ENCODE measurements at places on chromosomes 5 and 9. TPM values are rescaled to one million over a fixed set of nuclear protein-coding genes. Genes with fewer than 3 reads are reported as not detected.

GRCh38 chr5:138517437-138517836 lies 25.6 kb downstream of the ETF1 start:
- DNase-seq, result no peak

GARIN3 gene
- total RNA-seq, result not detected

DNA sequence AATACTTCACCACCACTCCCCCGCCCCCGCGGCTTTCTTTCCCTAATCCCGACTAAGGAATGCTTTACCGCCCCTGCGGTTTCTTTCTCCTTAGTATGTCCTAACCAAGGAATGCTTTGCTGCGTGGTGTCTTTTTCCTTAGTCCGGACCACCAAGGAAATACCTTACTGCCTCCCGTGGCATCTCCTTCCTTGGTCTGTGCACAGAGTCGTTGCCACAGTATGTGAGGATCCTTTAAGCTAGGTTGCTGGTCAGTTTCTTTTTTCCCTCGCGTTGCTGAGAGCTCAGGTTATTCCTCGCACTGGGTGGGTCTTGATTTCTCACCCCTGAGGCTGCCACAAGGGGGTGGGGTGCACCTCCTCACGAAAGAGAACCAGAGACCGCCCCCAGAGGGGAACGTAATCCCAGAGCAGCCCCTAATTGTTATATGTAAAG lies 309.4 kb downstream of the NR3C1 start:
- DNase-seq, result no peak

DNA sequence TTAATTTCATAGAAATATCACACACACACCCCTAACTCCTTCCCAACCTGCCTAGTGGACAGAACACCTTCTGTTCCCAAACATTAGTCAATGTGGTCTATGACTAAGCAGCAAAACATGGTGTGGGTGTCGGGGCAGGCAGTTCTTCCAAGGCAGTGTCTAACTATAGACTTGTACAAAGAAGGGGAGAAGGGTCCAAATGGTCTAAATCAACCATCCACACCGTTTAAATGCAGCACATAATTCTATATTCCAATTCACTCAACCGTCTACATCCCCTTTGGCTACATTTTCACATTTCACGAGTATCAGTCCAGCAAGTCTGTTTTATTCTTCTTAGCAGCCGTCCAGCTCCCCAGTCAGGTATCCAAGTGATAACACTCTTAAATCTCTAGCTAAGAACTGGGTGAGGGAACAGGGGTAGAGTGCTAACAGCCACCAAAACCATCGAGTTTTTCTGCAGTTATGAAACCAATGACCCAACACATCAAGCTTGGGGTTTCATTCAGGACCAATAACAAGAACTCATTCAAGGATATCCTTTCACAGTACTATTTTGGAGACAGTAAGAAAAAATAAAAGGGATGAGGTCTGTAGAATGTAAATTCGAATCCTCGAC lies 3.3 kb downstream of the ZNF608 start:
- DNase-seq, result no peak

DNA sequence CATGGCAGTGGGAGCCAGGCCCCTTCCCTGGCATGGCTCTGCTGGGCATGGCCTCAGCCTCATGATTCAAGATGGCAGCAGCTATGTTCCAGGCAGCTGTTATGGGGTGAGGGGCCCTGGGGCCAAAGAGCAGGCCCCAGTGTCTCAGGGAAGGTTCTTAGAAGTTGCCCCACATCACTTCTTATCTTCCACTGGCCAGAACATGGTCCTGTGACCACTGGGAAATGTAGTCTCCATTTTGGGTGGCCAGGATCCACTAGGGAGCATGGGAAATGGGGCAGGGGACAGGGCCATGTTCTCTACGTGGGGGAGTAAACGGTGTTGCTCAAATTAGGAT lies 18.3 kb downstream of the SUSD3 start:
- no peak for DNase-seq

RGS7BP gene
- 0.65 TPM for total RNA-seq

DNA sequence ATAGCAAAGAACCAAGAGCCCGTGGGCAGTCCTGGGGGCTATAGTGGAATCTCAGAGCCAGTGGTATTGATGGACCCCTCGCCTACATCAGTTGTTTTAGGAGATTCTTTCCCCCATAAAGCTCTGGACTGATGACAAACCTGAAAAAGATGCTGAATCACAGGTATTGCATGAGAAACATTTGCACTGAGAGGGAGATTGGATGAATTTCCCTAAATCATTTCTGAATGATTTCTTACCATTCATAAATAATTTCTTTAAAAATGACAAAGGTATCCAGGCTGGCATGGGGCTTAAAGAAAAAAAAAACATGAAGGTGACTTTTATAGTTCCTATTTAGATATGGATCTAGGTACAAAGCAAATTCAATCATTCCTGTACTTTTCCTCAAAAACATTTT lies 54.0 kb upstream of the SLIT3 start:
- no peak for DNase-seq

DNA sequence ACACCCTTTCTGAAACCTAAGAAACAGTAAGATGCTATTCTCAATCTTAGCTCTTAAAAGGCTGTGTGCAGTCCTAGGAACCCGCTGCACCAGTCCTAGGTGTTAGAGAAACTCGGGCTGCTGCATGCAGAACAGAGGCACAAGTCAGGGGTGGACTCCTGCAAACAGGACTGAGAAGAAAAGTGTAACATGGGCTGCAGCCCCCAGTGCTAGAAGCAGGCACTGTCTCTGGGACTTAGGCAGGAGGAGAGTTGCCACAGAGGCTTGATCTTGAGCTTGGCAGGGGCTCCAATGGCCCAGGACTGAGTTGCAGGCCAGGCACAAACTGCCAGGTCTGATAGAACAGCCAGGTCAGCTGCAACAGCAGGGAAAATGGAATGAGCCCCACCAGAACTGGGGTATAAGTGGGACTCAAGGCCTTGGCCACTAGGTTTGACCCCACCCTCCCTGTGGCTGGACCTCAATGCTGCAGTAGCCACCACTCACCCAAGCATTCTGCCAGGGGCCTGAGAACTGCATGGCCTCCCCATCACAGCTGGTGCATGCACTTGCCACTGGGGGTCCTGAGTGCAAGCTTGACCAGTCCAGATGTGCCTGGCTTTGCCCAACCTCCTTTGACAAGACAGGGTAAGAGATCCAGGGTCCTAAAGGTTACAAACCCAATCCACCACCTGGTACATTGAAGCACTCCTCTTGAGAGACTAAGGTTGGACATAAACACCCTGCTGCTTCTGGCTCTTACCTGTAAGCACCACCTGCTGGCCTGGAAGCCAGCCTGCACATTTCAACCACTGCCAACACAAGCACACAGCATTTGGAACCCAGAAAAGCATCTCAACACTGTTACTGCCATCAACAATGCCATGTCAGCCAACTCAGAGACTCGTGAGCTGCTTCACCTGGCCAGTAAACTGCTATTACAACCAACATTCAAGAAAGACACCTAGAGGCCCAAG lies 103.3 kb downstream of the FBXL17 start:
- DNase-seq, result no peak

GRCh38 chr9:13500034-13500433 lies 220.5 kb upstream of the MPDZ start:
- DNase-seq, result no peak

- no peak for DNase-seq
Observed at GRCh38 chr9:90890146-90890810, 88.7 kb downstream of the SYK start.

DNA sequence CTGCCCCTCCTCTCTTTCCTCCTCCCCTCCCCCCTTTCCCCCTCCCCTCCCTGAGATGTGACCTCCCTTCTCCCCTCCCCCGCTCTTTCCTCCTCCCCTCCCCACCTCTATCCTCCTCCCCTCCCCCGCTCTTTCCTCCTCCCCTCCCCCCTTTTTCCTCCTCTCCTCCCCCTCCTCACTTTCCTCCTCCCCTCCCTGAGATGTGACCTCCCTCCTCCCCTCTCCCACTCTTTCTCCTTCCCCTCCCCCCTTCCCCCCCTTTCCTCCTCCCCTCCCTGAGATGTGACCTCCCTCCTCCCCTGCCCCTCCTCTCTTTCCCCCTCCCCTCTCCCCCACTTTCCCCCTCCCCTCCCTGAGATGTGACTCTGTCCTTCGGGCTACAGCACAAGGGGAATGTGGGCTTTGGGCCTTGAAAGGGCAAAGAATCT lies 169.8 kb downstream of the COL23A1 start:
- DNase-seq, result no peak

TAL2 gene
- total RNA-seq, result not detected

GRCh38 chr5:157892974-157893373 lies 34.0 kb upstream of the CLINT1 start:
- no peak for DNase-seq

MBLAC2 gene
- total RNA-seq, result 4.8 TPM

DNA sequence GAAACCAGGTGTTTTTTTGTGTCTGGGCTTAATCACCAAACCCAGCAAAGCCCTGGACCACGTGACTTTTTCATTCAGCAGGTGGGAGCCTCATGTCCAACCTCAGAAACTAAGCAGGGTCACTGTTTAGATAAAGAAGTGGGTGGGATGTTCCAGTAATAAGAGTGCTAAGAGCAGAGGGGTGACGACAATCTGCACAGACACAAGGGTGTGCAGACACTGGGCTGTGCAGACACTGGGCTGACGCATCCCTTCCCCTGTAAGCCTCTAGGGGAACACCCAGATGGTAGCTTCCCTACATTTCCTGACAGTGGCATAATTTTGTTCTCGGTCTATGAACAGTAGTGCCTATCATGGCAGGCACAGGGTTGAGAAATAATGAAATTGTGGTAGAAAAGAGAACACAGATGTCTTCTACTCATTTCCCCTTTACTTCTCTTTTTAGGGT lies 85.1 kb downstream of the SAXO1 start:
- no peak for DNase-seq

BDP1 gene
- 42.9 TPM for total RNA-seq

ARL14EPL gene
- total RNA-seq, result not detected

DNA sequence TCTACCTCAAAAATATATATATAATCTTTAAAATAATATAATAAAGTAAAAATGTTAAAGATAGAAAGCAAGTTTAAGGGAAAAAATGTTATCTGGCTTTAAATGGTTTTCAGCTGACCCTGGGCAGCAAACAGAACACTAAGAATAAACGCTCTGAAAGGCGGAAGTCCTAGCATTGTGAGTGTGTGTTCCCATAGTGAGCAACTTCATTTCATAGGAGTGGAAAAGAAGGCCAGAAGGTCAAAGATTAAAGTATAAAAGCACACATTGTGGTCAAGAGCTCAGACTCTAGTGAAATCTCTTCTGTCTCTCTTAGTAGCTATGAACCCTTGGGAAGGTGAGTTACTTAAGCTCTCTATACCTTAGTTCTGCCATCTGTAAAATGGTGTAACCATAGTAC lies 374.4 kb downstream of the ENC1 start:
- DNase-seq, result no peak

DNA sequence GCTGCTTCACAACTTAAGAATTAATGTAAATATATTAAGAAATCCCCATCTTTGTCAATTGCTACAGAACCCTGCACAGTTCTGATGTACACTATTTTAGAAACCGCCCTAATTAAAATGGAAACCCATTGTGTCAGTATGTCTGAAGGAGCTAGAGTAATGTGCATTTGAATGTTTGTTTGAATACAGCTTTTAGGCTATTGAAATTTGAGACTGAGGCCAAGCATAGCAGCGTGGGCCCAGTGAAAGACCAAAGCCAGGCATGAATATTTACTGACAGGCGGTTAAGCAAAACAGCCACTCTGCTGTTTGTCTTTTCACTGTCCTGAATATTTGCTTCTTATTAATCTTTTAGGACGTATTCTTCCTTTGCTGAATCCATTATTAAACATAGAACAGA lies 252.3 kb downstream of the IZUMO3 start:
- DNase-seq, result no peak

DNA sequence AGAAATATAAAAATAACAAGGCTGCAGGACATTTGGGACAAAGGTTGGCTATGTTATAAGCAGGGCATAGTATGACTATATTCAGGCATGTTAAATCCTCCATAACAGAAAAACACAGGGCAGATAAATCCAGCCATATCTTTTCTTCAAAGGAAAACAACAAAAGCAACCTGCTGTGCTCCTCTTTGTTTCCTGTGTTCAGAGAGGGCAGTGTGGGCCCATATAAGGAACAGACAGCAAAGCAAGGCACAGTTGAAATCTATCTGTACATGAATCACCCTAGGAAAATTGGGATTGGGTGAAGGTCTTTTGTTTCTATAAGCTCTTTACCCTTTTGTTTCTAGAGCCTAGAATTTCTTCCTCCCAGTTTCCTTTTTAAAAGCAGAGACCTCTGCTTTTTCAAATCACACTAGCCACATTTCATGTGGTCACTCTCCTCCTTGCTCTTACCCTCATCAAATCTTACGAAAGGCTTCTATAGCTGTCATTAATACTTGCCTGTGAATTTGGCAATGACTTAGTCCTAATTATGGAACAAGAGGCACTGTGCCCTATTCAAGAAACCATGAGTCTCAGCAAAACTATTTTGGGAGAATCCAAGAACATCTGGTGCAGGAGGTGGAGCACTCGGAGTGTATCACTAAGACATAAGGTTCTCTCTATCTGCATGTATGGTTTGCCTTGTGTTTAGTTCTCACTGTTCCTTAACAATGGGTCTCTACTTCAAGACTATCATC lies 1.8 kb downstream of the GZMA start:
- no peak for DNase-seq

GRCh38 chr9:98905015-98905414 lies 38.7 kb upstream of the COL15A1 start:
- DNase-seq, result no peak

DMRT3 gene
- total RNA-seq, result not detected

TTC39B gene
- total RNA-seq, result 12.6 TPM

DNA sequence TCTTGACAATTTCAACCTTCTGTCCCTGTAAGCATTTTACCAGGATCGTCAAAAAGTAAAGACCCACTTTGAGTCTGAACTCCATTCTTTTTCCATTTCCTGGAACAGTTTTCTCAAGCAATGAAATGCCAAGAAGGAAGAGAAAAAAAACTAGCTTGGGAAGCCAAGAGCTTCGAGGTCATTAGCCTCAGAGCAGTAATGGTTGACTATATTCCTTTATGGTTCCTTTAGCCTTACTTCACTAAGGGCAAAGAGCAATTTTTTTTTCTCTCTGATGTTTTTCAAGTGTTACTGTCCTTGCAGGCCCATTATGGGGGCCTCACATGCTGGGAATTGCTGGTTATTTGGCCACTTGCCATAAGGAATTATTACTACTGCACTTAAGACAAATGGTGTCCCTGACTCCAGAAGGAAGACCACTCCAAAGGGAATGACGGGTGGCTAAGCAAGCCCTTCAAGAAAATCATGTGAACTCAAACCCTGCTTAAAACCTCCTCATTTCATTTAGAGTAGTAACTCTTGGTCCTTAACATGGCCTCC lies 37.1 kb downstream of the BNC2 start:
- no peak for DNase-seq
